ENCODE measurements at places on chromosomes 7 and 10.

DNA sequence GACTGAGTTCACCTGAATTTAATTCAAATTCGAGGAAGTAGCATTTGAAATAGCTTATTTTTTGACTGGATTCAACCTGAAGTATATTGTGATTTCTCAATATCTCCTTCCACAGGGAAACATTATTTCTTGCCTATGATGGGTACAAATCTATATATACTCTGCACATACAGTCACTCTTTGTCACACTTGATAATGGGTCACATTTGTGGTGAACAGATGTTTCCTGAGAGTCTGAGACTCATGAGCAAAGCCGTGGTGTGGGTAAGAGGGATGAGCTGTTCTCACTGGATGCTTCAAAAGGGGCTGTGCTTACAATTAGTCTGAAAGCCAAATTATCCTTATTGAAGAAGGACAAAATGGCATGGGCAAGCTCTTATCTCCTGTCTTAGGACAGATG, 18.0 kb upstream of the TBXAS1 start:
- DNase-seq, result no peak

GRCh38 chr7:128405471-128406313, 4.1 kb downstream of the IMPDH1 start:
- DNase-seq, result peak; percentile 52

- no peak for DNase-seq
Observed at GRCh38 chr7:33842150-33842549, 63.2 kb upstream of the BMPER start.

- no peak for DNase-seq
Observed at GRCh38 chr7:28222636-28223035, 42.0 kb upstream of the JAZF1 start.

DNA sequence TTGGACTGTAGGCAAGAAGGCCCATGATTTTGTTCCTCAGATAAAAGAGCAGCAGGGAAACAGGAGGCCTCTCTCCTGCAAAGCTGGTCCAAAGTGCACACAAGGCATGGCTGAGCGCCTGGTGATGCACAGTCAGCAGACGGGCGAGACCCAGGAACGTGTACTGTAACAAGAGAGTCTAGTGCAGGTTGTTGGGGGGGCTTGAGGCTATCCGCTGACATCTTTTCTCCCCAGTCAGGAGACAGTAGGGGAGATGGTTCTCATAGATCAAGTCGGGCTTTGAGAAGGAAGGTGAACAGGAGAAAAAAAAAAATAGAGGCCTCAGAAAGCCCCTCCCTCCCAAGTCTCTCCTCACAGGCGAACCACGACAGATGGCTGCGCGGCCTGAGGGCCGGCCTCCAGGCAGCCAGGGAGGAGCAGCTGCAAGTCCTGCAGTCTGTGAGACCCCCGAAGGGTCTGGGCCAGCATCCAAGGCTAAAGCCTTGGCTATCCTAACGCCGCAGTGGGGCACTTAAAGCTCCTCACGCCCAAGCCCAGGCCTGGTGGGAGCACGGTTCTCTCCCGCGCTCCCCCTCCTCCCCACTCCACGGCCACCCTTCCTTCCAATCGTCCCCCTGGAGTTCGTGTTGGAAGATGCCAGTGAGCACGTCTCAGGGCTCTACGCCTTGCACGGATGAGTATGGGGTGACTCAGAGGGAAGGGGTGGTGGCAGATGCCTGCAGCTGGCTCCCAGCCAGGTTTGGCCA, 68.3 kb downstream of the PRKAG2 start:
- DNase-seq, result no peak

DNA sequence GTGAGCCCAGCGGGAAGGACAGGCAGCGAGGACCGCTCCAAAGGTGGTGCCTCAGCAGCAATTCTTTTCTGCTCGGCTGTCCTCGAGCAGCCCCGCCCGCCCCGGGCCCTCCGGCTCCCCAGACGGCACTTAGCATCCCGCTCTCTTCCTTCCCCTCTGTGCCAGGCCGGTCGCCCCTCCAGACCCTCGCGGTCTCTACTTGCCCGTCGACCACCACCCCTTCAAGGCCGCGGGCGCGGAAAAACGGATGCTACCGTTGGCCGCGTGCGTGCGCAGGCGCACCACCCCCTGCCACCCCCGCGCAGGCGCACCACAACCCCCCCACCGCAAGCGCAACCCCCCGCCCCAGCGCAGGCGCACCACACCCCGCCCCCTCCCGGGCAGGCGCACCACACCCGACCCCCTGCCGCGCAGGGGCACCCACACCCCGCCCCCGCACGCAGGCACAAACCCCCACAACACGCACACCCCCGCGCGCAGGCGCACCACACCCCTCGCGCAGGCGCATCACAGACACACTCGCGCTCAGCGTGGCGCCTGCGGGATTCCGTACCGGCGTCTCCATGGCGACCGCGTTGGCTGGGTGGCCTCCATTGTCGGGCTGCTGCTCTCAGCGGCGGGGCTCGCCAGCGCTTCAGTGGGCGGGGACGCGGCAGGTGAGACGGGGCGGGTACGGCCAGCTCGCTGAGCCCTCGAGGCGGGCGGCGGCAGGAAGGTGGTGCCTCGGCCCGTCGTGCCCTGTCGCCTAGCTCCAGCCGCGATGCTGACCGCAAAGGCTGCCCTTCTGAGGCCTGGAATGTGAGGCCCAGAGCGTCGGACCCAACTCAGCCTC, at the start of gene LRRC27:
Gene LRRC27, plus strand, starts transcription at position 593 of the 832 bp plus-strand sequence. CDS start 1,332 bp downstream, outside the sequence.
- DNase-seq, result peak; percentile 98

DNA sequence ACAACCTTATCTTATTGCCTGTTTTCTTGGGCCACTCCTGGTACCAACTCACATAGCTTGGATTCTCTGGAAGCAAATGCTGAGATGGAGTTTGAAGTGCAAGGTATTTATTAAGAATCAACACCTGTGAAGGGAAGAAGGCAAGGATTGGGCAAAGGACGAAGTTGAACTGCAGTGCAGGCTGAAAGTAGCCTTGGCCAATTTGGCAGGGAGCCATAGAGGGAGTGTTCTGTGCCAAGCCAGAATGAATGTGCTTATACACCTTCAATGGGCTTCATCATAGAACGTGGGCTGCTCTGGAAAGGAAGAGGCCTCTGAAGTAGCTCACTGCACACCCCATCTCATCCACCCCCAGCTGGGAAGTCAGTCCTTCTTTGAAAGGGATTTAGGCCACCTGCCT, 79.8 kb upstream of the IFRD1 start:
- no peak for DNase-seq

DNA sequence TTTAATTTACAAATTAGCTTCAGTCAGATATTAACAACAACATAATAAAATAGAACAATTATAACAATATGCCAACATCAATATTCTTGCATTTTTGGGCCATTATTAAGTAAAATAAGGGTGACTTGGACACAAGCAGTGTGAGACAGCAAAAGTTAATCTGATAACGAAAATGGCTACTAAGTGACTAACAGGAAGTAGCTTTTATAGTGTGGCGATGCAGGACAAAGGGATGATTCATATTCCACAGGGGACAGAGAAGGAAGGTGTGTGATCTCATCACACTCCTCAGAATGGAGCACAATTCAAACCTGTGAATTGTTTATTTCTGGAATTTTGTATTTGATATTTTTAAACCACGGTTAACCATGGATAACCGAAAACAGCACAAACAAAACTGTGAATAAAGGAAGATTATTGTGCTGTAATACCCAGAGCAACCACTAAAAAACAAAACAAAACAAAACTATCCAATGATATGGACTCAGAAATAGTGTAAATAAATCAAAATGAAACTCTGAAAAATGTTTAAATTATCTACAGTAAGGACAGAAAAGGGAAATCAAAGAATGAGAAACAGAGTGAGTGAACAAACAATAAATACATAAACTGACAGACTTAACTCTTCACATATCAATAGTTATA, 66.9 kb upstream of the TFEC start:
- peak; percentile 59 for DNase-seq

- no peak for DNase-seq
Observed at GRCh38 chr7:110975486-110975885, 115.4 kb upstream of the LRRN3 start.

GRCh38 chr10:30127120-30127541, 67.7 kb upstream of the JCAD start:
- peak; percentile 91 for DNase-seq

DNA sequence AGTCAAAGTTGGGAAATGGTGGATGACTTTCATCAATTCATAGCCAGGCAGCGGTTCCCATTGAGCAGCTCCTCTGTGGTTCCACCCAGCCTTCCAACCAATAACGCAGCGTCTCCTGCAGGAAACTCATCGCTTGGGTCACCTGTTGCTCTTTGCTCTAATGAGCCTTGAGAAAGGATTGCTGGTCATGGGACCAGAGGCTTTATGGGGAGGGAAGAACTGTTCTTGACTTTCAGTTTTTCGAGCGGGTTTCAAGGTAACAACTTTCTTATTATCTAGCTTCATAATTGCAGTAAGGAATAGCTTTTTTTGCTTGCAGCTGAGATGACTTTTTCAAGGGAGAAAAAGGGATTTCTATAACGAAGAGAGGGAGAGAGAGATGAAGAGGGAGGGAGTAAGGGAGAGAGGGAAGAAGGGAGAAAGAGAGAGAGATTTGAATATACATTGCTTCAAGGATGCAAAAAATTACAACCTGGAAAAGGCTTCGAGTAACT, 405 bp upstream of the ENTPD1 start:
- no peak for DNase-seq

- peak; percentile 34 for DNase-seq
Observed at GRCh38 chr7:111697771-111698170, 135.5 kb upstream of the IMMP2L start.

DNA sequence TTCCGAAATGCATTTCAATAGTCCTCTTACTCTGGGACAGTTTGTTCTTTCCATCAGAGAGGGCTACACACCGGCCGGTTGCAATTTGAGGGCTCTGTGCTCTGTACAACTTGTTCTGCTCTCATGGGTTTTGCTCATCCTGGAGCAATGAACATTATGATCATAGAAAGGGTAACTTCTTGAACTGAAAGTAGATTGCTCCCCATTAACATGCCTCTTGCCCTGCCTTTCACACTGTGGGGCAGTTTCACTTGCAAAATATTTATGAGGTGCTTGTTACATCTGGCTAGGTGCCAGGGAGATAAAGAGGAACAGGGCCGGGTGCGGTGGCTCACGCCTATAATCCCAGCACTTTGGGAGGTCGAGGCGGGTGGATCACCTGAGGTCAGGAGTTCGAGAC, 97.3 kb upstream of the MPP7 start:
- no peak for DNase-seq

DNA sequence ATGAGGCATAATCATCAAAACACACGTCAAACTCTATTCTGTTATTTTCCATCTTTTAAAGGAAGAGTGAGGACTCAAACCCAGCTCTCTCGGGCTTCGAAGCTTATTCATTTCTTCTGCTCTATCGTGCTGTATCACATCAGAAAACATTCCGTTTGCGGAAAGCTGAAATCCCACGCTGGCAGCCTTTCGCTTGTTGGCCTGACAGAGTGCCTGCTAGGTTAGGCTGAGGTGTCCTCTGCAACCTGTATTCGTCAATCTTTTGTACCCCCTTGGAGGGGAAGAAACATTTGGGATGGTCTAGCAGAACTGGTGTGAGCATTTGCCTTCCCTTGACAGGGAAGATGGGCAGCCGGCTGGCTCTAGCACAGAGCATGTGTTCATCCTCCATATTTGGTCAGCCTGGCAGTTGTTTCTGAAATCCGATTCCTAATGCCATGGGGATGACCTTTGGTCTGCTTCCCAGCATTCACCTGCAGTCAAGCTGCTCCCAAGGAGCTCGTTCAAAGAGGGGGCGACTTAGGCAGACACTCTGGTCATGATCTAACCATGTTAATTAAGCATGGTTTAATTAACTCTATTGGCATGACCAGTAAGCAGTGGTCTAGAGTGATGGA, 55.2 kb downstream of the TACC2 start:
- no peak for DNase-seq

- DNase-seq, result no peak
Observed at GRCh38 chr7:88401009-88401623, 94.4 kb upstream of the STEAP4 start.

- DNase-seq, result peak; percentile 10
Observed at GRCh38 chr10:123301077-123301857, 147.1 kb downstream of the BUB3 start.

GRCh38 chr7:2209146-2209960, 23.4 kb downstream of the MAD1L1 start:
- DNase-seq, result peak; percentile 78

DNA sequence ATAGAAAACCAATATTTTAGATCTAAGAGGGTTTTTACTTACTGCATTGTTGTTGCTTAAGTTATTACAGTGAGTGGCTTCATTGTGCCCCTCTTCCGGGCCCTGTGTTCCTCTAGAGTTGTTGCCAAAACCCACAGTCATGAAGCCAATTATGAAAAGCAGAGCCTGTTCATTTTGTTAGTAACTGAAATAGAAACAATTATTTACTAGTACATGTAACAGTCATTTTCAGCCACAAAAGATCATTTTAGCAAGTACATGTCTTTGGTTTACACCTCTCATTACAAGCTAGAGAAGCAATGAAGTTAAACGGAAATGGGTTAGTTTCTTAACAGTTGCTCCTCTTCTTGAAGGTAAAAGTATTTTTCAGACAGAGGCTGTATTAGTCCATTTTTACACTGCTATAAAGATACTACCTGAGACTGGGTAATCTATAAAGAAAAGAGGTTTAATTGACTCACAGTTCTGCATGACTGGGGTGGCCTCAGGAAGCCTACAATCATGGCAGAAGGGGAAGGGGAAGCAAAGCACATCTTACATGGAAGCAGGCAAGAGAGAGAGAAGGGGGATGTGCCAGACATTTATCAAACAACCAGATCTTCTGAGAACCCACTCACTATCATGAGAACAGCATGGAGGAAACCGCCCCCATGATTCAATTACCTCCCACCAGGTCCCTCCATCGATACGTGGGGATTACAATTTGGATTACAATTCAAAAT, 380.5 kb downstream of the SFMBT2 start:
- DNase-seq, result no peak

DNA sequence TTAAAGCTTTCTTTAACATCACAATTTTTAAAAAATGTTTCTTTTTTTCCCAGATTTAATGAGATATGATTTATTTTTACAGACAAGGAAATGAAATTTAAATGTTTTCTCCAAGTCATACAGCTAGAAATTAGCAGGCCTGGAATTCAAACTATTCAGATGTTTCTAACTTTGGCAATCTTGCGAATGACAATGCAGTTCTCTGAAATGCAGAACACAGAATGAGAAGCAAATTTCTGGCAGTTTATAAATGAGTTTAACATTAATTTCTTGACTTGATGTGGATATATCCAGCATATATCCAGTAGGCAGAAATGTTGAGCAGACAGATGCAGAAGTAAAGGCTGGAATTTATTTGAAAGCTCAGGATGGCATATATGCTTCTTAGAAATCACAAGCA, 227.5 kb downstream of the THSD7A start:
- DNase-seq, result peak; percentile 4
